ENCODE measurements at places on chromosomes 3 and 15.

DNA sequence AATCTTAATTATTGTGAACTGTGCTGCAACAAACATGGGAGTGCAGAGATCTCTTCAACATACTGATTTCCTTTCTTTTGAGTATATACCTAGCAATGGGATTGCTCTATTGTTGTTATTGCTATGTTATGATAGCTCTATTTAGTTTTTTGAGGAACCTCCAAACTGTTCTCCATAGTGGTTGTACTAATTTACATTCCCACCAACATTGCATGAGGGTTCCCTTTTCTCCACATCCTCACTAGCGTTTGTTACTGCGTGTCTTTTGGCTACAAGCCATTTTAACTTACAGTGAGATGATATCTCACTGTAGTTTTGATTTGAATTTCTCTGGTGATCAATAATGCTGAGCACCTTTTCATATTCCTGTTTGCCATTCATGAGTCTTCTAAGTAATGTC is 45.5 kb upstream of the TNFSF10 start:
- DNase-seq = no peak

- DNase-seq = no peak
Observed at GRCh38 chr3:136731274-136731884, 20.8 kb downstream of the STAG1 start.

- DNase-seq = no peak
Observed at GRCh38 chr3:13536832-13537231, 12.1 kb upstream of the FBLN2 start.

- no peak for DNase-seq
Observed at GRCh38 chr3:101976473-101976872, 127.2 kb downstream of the NFKBIZ start.
